ENCODE measurements at places on chromosomes 3 and 15.
A peak's percentile ranks its signal among the peaks of the same experiment; 100 is the strongest.

- DNase-seq: no peak
Measured at GRCh38 chr3:169613895-169614294, 49.6 kb downstream of the MECOM start.

DNA sequence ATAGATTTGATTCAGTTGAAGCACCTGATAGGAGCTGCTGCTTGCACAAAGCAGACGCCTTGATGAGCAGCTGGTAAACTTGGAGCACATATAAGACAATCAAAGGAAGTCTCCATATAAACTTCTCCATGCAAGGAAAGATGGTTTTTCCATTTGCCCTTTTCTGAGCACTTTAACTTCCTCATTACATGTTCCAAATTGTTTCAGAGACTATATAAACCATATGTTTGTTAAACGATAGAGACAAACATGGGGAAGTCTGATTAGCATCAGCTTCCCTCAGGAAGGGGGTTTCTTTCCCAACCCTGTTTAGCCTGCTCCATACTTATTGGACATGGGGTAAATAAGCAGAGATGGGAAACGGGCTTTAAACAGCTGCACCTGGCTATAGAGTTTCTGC, 88.0 kb downstream of the DHX36 start:
- no peak for DNase-seq

- DNase-seq: no peak
Measured at GRCh38 chr3:37536840-37537239, 324.8 kb upstream of the CTDSPL start.

GRCh38 chr3:190581041-190581541, 67.2 kb downstream of the IL1RAP start:
- no peak for DNase-seq

- DNase-seq: no peak
Measured at GRCh38 chr3:80238606-80239005, 470.8 kb upstream of the ROBO1 start.

- DNase-seq: no peak
Measured at GRCh38 chr3:25872200-25872877, 82.4 kb downstream of the OXSM start.

- DNase-seq: no peak
Measured at GRCh38 chr3:128556907-128557306, 63.9 kb upstream of the GATA2 start.

DNA sequence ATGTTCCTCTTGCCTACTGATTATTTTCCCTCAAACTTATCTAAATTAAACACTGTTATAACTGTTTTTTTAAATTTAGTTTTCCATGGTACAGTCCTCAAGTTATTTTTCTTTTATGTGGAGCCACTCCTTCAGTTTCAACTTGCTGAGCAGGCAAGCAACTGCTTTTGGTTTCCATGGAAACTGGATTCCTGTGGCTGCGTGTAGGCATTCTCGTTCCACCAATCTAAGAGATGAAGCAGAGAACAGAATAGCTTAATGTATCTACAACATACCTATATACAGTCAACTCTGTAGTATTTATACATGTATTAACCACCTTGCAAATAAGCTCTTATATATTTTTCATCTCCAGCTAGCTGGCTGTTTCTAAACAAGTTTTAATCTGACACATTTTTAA, 25.8 kb upstream of the ANXA2 start:
- DNase-seq: peak; percentile 76

- peak; percentile 36 for DNase-seq
Measured at GRCh38 chr15:70995383-70995970, 102.9 kb downstream of the LRRC49 start.

- DNase-seq: no peak
Measured at GRCh38 chr3:135844386-135844785, 121.1 kb upstream of the PPP2R3A start.

DNA sequence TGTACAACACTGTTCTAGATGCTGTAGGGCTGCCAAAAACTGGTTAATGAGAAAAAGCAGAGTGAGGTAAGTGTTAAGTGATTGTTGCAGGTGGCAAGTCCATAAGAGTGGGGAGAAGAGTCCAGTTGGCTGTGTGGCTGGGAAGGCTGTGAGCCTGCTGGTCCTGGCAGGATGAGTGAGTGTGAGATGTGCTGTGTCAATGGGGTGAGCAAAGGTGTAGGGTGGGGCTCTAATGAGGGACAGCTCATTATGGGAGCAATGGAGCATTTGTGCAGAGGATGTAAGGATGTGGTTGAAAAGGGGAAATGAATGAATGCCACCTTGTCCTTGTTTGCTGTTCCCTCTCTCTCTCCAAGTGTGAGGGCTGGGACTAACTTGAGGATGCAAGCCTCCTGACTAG, 145.3 kb upstream of the ROPN1 start:
- no peak for DNase-seq

DNA sequence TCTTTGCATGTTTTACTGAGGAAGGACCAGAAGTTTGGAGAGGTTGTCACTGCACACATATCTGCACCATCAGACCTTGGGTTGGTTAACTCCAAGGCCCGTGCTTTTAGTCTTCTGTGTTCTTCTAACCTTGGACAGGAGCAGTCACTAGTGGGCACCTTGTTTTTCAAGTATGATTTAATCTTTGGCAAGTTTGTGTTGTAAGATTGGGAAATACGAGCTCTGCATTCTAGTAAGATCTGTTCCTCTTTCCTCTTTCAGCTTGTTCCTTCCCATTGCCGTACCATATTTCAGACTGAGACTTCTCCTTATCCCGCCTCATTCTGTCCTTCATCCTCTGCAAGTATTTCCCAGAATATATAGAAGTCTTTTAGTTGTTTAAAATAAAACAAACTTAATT, 5.1 kb downstream of the TMOD2 start:
- no peak for DNase-seq
